ENCODE measurements at places on chromosomes 13 and 19.

- DNase-seq, result no peak
Measured at GRCh38 chr19:34418300-34418699, 9.9 kb upstream of the UBA2 start.

DNA sequence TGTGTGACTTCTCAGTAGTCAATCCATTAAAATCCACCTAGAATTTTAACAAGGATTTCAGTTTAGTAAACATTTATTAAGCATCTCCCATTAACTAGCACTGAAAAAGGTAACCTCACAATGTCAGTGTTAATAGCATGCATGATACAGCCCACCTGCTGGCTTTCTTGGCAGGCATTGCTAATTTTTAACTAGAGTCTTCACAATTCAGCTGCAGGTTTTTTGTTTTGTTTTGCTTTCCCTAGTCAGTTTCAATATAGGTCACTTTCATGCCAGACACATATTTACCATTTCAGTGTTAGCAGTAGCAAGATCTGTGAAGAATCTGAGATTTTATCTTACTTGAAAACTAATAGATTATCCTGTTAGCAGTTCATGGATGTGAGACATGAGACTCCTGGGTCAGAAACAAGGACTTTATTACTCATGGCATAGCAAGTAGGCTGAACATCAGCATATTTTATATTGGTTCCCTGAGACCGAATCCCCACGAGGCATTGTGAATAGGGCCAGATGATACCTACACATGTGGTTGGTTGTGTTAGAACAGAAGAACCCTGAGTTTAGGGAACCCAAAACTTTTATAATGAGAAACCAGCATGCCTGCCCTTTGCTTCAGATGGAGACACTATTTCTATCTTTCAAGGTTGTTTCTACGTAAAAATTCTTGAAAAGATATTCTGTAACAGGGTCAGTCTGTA lies 198.0 kb upstream of the HTR2A start:
- DNase-seq, result no peak

- no peak for DNase-seq
Measured at GRCh38 chr13:45548281-45548680, 67.3 kb downstream of the ERICH6B start.

- no peak for DNase-seq
Measured at GRCh38 chr13:110329258-110329657, 22.2 kb downstream of the COL4A2 start.

DNA sequence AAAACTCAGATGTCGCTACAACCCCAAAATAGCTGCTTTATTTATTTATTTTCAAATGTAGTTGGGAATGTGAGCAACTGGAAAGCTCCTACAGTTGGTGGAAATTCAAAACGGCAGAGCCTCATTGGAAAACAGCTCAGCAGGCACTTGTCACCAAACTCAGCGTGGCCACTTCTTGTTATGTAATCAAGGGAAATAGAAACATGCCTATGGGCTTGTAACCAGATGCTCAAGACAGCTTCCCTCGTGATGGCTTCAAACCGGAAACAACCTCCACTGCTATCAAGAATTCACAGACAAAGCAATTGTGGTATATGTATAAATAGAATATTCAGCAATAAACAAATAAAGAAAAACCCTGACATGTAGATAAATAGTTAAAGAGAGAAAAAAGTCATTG lies 627.8 kb upstream of the SLC10A2 start:
- DNase-seq, result no peak

DNA sequence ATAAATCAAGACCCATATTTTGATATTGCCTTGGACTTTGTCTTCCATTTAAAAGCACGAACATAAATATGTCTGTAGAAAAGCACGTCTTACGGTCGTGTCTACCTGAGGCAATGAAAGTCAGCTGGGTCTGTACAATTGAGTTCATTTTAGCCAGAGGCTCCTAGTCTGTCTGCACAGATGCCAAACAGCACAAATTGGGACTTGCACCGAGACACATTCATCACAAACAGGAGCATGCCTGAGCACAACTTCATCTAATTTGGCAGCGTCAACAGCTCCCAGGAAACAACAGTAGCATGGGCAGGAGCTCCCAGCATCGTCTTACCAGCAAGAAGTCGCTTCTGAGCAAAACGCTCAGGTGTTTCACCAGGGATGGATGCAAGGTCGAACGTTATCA lies 687.0 kb downstream of the EFNB2 start:
- DNase-seq, result no peak

DNA sequence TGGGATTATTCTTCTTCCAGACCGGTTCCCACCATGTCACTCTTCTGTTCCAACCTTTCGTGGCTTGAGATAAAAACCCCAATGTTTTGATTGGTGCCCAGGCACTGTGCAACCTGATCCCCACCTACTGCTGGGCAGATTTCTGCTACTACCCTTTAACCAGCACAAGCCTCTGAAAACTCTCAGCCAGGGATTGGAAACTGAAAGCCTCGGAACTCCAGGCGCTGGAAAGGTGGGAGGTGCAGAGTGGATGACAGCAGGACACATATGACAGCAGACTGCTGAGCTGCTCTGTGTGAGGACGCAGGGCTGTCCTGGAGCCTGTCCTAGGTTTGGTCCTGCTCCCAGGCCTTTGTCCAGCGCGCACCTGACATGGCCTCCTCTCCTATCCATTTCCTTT lies 68.5 kb upstream of the GTF3A start:
- no peak for DNase-seq

DNA sequence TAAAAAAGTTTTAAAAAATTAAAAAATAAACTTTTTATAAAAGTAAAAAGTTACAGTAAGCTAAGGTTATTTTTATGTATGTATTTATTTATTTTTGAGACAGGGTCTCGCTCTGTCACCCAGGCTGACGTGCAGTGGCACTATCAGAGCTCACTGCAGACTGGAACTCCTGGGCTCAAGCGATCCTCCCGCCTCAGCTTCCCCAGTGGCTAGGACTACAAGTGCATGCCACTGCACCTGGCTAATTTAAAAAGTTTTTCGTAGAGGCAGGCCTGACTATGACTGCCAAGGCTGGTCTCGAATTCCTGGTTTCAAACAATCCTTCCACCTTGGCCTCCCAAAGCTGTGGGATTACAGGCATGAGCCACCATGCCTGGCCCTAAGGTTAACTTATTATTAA lies 64.1 kb downstream of the CDADC1 start:
- DNase-seq, result no peak

- DNase-seq, result no peak
Measured at GRCh38 chr19:51006406-51006805, 5.0 kb upstream of the KLK8 start.

DNA sequence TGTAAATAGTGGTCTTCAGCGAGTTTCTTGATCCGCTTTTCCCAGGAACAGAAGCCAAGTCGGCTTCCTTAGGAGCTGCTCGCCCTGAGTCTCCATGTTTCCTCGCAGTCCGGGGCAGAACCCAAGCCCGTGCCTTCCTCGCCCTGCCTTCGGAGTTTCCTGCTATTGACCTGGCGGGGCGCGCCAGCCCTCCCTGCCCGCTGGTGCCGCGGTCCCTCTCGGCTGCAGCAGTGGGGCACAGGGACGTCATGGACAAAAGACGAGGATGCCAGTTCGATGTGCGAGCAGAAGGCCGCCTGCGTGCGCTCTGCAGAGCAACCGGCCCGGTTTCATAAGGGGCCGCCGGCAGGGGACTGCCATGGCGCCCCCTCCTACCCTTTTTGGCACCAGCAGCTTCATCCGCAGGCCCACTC lies 156.6 kb downstream of the TM9SF2 start:
- no peak for DNase-seq

Data from CD4-positive, alpha-beta T cell treated with Interleukin-4 for 1 hour (primary cell).